ENCODE measurements at places on chromosomes 4 and X. TPM values are rescaled to one million over a fixed set of nuclear protein-coding genes. Genes with fewer than 3 reads are reported as not detected.

DNA sequence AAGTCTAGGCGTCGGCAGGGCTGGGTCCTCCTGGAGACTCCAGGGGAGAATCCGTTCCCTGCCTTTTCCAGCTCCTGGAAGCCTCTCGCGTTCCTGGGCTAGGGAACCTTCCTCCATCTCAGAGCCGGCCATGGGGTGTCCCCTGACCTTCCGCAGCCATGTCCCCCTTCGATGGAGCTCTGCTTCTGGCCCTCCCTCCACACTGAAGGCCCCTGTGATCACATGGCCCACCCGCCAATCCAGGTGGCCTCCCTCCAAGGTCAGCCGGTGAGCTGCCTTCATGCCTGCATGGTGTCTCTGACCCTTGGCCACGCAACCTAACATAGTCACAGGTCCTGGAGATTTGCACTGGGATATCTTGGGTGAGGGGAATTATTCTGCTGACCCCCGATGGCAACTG is 69.6 kb downstream of the TRMT44 start:
- DNase-seq: no peak

- no peak for DNase-seq
Measured at GRCh38 chrX:119997570-119997969, 54.0 kb upstream of the NKAP start.

DNA sequence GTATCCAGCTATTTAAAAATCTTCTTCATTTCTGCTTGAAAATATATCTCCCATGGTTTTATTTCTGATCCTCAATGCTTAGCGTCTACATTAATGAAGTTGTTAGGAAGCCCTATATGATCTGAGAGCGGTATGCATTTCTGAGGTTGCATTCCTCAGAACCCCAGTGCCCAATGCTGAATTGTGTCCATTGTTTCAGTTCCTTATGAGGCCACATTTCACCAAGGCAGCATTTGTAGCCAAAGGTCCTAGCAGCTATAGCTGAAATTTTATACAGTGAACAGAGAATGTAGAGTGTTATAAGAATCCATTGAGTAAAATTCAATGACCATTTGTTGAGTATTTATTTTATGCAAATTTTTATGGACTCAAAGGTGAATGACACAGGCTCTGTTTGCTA is 209.5 kb downstream of the PCDH7 start:
- DNase-seq: no peak

- DNase-seq: no peak
Measured at GRCh38 chrX:10022273-10022541, 55.0 kb downstream of the CLDN34 start.

The FGFBP2 gene
- total RNA-seq: not detected

The PAGE2 gene
- total RNA-seq: not detected

DNA sequence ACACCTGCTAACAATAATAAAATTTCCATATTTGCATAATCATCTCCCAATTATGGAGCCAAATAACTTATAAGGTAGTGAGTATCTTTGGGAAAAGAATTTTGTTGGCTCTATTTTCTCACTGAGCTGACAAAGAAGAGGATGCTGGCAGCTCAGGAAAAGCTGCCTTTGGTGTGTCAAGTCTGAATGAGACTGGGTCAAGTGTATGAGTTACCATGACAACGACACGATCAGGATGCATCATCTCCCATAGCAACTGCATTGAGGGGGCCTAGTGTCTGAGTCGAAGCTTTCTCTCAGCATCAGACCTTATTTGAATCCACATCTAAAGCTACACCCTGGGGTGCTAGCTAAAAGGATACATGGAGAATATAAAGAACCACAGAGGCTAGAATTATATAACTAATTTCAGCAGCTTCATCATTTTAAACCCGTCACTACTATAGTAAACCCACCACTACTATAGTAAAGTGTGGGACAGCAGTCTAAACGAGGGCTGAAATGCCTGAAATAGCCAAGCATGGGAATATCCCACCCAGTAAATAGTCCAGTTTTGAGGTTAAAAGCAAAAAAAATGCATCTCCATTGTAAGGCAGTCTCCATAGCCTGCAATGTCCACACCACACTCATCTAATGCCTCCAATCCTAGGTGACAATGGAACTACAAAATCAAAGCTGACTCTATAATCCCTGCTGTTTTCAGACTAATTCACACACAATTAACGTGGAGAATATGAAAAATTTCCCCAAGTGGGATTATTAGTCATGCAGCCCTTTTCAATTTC is 16.0 kb downstream of the GSPT2 start:
- DNase-seq: no peak

- DNase-seq: peak; percentile 18
Measured at GRCh38 chr4:138310991-138311390, 68.8 kb upstream of the SLC7A11 start.

The PITX2 gene
- 18.3 TPM for total RNA-seq

The CT45A3 gene
- not detected for total RNA-seq

- DNase-seq: no peak
Measured at GRCh38 chr4:37665333-37666320, 20.5 kb downstream of the RELL1 start.

- DNase-seq: no peak
Measured at GRCh38 chr4:8407316-8407715, 33.2 kb downstream of the ACOX3 start.

GRCh38 chr4:25506032-25506571 is 129.0 kb downstream of the ANAPC4 start:
- no peak for DNase-seq

The YY2 gene
- 4.3 TPM for total RNA-seq

- no peak for DNase-seq
Measured at GRCh38 chrX:16028576-16028975, 94.8 kb upstream of the GRPR start.

- DNase-seq: no peak
Measured at GRCh38 chr4:55247521-55247920, 98.5 kb upstream of the SRD5A3 start.

The GDPD2 gene
- 0.12 TPM for total RNA-seq

DNA sequence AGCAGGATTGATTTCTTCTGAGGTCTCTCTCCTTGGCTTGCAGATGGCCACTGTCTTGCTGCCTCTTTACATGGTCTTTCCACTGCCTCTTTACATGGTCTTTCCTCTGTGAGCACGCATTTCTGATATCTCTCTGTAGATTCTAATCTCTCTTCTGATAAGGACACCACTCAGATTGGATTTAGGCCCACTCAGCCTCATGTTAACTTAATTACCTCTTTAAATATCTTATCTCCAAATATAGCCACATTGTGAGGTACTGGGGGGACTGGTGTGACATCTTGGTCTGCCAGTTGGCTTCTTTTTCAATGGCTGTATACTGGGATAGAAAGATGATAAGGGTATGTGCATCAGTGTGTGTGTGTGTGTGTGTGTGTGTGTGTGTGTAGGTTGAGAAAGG is 153.7 kb downstream of the AWAT2 start:
- no peak for DNase-seq

The GPR82 gene
- total RNA-seq: not detected

The GLRA2 gene
- total RNA-seq: not detected

GRCh38 chr4:108821351-108821930 is 58.6 kb upstream of the ETNPPL start:
- no peak for DNase-seq

The USP51 gene
- 0.21 TPM for total RNA-seq
